Stimulated activated CD8-positive, alpha-beta memory T cell treated with anti-CD3 and anti-CD28 coated beads, Interleukin-7, amount 100 ng/mL, for 1 hour (primary cell): ENCODE measurements at places on chromosomes 1 and 21.

GRCh38 chr1:7356079-7356478 is 415.0 kb upstream of the VAMP3 start:
- DNase-seq = no peak

- DNase-seq = no peak
Observed at GRCh38 chr1:115447672-115448071, 109.6 kb upstream of the NGF start.

GRCh38 chr21:34889676-34890469 is 159.2 kb downstream of the RUNX1 start:
- DNase-seq = peak; percentile 51

GRCh38 chr1:168379104-168379860 is 98.6 kb downstream of the TBX19 start:
- DNase-seq = no peak

GRCh38 chr1:234559902-234560676 is 49.9 kb downstream of the IRF2BP2 start:
- no peak for DNase-seq

DNA sequence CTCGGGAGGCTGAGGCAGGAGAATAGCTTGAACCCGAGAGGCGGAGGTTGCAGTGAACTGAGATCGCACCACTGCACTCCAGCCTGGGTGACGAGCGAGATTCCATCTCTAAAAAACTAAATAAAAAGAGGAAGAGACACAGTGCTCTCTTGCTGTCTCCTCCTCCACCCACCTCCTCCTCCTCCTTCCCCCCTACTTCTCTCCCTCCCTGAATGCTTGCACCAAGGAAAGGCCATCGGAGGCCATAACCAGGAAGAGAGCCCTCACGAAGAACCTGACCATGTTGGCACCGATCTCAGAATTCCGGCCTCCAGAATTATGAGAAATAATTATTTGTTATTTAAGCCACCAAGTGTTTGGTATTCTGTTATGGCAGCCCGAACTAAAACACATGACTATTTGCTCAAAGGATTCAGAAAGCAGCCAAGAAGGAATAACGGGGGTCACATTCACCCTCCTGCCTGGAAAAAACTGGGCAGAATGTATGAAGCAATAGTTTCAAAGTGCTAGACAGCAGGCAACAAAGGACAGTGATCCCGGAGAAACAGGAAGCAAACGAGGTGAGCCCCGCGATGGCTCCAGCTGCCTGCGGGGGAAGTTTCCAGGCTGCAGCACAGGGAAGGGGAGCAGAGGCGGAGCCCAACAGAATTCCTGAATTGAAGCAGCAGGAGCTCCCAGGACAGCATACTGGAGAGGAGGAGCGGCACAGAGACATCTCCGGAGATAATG is 35.8 kb downstream of the LDLRAD1 start:
- no peak for DNase-seq

DNA sequence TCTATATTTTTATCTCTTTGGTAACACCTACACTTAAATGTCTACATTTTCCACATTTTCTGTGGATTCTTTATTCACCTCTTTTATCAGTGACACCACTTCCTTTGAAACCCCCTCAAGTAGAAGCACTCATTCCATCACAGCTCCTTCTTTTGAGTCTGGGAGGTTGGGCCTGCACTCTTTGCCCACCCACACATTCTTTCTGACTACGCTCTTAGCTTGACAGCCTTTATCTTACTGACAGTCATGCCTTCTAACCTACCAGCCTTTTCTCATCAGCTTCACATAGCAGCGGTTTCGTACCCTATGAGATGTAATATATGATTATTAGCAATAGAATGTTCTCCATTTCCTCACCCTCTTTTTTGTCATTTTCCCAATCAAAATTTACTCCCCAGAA is 151.9 kb downstream of the TNFSF18 start:
- DNase-seq = no peak
